ENCODE measurements at places on chromosomes 6 and 20.

DNA sequence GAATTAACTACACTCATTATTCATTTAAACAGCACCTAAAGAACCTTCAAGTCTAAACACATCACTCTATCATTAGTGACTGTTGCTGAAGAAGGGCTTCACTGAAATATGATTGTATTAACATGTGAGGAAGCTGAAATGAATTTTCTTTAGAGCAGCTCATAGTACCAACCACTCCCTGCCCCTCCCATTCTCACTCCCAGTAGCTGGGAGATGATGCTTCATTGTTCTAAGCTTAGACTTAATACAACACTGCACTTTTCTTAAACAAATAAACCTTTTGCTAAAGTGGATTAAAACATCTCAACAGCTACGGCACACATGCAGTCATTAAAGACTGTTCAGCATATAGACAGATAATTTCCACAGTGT is 63.1 kb downstream of the ATXN1 start:
- DNase-seq: no peak

GRCh38 chr20:40688129-40689099 is 622 bp downstream of the MAFB start:
- DNase-seq: no peak

GRCh38 chr20:8218861-8219260 is 86.8 kb downstream of the PLCB1 start:
- DNase-seq: no peak

DNA sequence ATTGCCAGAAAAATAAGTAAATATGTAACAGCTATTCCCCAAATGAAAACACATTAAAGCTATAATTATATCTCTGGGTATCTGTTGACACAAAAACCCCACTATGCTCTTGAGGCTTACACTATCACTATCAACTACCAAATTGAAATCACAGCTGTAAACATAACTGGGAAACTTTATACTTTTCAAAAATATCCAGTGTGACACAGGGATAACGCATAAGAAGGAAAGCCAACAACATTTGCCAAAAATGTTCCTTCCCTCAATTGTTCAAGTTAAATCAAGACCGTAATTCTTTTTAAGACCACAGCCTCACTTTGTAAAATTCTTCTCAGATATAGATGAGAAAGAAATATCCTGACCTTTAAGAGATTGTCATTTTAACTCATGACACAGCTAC is 3.1 kb downstream of the ZHX3 start:
- no peak for DNase-seq

DNA sequence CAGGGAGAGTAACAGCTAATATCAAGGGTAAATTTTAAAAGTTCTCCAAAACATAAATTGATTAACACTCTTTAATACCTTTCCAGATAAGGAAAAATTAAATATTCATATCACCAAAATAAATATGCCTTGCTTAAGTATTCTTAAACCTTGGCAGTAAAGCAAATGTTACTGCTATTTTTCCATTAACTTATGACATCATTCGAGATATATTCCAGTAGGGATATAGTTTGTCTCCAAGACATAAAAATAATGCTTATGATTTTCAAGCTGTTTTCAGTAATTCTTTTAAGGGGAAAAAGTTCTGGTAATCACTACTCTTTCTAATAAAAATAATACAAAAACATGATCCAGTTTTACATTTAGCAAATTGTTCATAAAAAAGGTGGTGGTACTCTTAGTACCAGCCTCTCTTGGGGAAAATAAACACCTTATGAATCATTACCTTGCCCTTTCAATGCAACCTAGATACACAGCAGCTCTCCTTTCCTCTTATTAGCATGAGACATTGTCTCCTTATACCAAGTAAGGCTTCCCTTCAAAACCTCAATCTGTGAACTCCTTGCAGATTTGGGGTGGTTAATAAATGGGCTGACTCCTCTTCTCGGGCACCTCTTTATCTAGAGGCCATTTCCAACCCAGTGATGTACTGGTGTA is 31.5 kb upstream of the LTV1 start:
- DNase-seq: no peak

DNA sequence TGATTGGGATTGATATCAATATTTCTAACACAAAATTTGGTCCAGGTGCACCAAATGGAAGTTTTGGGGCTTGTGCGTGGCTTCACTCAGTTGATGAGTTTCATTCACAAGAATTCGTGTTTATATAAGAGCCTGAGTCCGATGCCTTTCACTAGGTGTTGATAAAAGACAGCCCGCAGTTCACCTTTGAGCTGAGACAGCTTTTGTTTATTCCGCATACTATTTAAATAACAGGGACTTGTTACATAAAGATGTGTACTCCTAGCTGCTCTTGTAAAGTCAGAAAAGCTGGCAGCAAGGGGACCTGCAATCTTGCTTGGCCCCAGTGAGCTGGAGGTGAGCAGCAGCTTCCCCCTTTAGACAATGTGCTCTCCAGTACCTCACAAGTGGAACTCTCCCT is 19.0 kb upstream of the NRN1 start:
- no peak for DNase-seq

DNA sequence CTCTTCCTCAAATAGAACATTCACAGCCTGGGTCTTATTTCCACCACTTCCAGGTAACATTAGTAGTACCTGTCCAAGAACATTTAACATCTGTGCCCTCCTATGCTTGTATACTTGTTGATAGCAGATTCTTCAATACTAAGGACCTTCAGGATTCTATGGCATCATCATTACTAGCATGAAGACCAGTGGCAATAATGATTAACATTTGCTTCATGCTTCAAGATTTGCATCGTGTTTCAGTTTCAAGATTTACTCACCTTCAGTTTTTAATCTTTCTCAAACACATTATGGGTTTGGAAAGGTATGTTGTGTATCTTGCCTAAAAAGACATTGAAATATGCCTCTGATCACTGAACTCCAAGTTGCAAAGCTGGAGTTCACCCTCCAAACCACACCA is 412.8 kb upstream of the NRSN1 start:
- DNase-seq: no peak
